Right atrium auricular region (tissue), 2 donors: ENCODE measurements at places on chromosomes 6 and 20. TPM values are rescaled to one million over a fixed set of nuclear protein-coding genes. Genes with fewer than 3 reads are reported as not detected.

DNA sequence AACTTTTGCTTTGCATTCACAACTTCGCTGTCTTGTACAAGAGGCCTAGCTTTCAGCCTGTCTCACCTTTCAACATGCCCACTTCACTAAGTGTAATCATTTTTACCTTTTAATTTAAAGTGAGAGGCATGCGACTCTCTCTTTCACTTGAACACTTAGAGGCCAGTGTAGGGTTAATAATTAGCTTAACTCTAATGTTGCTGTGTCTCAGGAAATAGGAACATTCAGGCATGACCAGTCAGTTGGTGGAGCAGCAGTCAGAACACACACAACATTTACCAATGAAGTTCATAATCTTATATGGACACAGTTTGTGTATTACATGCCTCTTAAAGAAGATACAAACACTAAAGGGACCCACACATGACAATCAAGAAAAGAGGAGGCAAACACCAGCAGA lies 47.6 kb downstream of the HTR1B start:
- H3K27ac ChIP-seq, result no peak overlapping the region
- no peak for DNase-seq
- no peaks in the 10 kb centered on the region for H3K27me3 ChIP-seq
- no peaks in the 10 kb centered on the region for H3K4me1 ChIP-seq

The BACH2 gene
- total RNA-seq, result 0.82 TPM

The MRPL14 gene
- total RNA-seq, result 44.1 TPM

The DLK2 gene
- total RNA-seq, result 1.3 TPM

The ECT2L gene
- total RNA-seq, result 3.5 TPM

The TAAR9 gene
- not detected for total RNA-seq

GRCh38 chr20:15561707-15562404 lies 1011.4 kb downstream of the KIF16B start:
- H3K4me1 ChIP-seq, result no peaks in the 10 kb centered on the region
- H3K36me3 ChIP-seq, result no peaks in the 10 kb centered on the region
- no peak for DNase-seq
- no peak overlapping the region for H3K4me3 ChIP-seq
- H3K27me3 ChIP-seq, result no peaks in the 10 kb centered on the region

The AIF1 gene
- total RNA-seq, result 8.3 TPM

GRCh38 chr20:34540596-34541263 lies 17.8 kb upstream of the MAP1LC3A start:
- H3K27ac ChIP-seq, result no peak overlapping the region
- H3K36me3 ChIP-seq, result peaks cover 46% of the 10 kb centered on the region
- H3K27me3 ChIP-seq, result no peaks in the 10 kb centered on the region
- H3K4me1 ChIP-seq, result no peaks in the 10 kb centered on the region
- no peak for DNase-seq
